ENCODE measurements at places on chromosomes 16 and 17.

DNA sequence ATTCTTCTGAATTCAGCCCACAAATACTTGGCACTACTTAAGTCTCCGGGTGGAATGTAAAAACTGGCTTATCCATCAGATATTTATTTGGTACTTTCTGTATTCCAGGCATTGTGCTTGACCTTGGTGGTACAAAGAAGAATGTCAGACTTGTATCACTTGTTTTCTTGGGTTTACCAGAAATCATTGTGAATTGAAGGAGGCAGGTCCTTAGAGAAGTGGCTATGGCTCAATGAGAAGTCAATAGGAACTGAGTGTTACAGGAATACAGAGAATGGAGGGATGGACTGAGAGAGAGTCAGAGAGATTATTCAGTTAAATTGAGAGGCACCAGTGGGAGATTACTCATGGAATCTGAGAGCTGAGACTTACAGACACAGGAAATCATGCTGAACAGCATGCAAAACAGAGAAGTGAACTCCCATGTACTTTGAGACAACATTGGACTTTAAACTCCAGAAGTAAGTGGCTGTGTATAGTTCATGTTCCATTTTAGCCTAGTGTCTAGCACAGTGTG is 704.1 kb downstream of the CDH11 start:
- no peak for DNase-seq

GRCh38 chr16:54484700-54485099 is 198.1 kb upstream of the IRX3 start:
- DNase-seq = no peak

GRCh38 chr17:2978116-2978515 is 85.3 kb downstream of the OR1D5 start:
- no peak for DNase-seq

DNA sequence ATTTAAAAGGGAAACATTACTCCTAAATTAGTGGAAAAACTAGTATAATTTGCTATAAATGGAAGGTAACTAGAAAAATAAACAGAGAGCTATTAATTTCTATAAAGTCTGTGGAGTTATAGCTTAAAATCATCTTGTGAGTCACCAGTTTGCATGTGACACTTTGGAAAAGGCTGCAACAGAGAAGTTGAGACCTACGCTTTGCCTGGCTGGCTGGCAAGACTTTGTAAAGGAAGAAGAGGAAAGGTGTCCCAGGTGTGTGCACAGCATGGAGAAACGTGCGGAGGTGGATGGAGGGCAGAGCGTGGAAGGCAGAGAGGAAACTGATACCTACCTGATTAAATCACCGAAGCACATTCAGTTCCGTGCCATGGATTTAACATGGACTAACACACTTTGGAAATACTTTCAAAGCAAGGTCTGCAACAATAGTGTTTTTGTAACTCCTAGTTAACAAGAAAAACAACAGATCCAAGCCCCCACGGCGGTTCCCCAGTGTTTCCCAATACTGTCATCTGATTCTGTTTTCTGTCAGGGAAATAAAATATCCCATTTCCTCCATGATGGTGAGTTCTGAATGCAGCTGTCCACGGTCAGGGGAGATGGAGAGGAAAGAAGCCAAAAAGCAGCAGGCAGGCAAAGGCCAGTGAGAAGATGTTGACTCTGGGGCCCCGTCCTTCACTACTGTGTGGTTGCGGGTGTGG is 134.8 kb downstream of the XYLT1 start:
- no peak for DNase-seq

DNA sequence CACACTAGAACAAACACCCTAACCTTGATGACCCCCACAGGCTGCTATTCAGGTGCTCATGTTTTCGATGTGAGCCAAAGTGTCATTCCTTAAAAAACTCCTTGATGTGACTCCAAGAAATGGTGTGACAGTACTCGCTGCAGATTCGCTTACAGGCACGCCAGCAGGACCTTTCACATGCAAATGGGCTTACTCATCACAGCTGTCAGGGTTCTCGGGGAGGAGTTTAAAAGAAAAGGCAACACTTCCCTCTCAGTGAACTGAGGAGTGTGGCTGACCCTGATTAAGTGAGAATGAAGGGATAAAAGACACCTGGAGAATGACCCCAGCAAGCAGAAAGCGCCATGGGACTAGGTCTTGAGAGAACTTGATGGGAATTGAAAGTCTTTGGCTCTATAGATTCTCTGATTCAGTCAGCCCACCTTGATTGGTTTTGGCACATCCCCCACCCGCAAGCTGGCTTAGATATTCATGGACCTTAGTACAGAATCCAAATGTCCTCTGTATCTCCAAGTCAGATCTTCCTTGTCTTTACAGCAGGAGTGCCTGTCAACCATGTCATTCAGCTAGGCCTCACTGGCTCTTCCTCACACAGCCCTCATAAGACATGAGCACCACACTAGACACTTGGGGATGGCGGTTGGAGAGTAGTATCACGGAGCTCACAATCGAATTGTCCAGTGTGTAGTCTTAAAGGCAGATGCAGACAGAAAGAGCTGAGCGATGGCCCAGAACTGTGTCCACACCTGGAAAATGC is 82.6 kb downstream of the HIC1 start:
- DNase-seq = no peak

DNA sequence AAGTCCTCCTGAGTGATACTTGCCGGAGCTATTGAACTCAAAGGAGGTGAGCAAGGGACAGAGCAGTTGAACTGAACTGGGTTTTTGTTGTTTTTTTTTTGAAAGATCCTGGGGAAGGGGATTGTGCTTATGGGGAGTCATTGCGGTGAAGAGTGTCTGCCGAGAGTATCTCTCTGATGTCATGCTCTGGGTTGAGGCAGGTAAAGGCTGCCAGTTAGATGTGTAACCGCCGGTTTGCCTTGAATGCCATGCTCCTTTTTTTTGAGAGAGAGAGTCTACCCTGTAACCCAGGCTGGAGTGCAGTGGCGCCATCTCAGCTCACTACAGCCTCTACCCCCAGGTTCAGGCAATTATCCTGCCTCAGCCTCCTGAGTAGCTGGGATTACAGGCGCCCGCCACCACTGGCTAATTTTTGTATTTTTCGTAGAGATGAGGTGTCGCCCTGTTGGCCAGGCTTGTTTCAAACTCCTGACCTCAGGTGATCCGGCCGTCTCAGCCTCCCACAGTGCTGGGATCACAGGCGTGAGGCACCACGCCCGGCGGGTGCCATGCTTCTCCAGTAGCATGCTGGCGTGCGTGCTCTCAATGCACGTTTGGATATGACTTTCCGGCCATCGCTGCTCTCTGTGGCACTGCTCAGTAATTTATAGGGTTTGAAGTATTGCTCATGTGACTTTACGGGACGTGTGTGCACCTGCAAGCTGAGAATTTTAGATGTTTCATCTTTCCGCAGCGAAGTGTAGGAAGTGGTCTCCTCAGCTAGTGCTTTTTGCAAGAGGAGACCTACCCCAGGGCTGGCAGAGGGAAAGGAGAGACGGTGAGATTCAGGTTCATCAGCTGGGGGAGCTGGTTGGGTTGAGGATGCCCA is 8.5 kb downstream of the ZC3H18 start:
- DNase-seq = no peak

- DNase-seq = no peak
These were observed 33.5 kb downstream of the KCNJ2 start for GRCh38 chr17:70202840-70203239.

GRCh38 chr17:1054656-1055055 is 57.7 kb downstream of the TIMM22 start:
- no peak for DNase-seq

DNA sequence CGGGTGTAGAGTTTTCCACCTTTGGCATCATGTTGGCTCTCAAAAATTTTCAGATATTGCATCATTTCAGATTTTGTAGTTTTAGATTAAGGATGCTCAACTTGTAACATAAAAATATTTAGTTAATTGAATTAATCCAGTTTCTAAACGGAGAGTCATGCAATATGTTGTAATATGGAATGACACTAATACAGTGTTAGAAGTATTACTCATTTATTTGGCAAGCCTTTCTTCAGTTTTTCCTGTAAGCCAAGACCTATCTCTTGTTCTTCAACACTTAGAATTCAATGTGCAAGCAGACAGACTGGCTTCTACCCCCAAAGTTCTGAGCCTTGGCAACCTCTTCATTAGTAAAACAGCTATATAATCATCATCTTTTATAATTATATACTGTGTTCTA is 985.0 kb upstream of the GOT2 start:
- DNase-seq = no peak

DNA sequence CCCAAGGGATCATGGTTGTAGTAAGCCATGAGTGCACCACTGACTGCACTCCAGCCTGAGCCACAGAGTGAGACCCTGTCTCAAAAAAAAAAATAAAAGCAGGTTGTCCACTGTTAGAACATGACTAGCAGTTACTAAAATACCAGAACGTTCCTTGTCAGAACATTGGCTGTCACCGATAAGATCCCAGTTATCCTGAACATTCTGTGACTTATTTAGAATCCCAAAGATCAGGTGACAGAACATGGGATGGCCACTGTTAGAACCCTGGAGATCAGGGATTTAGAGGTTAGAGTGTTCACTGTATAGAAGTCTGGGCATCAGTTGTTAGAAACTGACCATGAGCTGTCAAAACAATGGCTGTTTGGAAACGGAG is 8.6 kb downstream of the CES4A start:
- no peak for DNase-seq

DNA sequence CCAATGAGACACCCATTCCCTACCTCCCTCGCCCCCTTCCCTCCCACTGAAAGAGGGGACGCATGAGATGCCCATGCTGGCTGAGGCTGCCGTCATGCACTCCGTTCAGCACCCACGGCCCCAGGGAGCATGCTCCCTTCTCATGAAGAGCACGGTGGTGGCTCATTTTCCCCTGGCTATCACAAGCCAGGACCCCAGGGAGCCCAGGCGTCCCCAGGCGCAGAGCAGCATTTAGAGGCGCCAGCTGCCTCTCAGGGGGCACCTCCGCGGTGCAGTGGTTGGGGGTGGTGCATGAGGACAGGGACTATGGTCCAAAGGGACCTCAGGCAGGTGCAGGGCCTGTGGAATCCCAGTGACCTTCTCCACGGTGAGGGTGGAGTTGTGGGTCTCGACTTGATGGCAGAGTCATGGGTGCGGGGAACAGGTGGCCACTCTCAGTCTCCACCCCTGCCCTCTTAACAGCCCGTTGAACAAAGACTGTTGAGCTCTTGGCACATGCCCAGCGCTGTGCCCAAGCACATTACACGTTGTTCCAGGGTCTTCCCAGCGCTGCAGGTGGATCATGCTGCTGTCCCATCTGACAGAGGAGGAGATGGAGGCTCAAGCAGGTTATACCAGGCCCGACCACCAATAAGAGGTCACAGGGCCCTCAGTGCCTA is 13.6 kb downstream of the KIF19 start:
- no peak for DNase-seq

GRCh38 chr17:67912656-67913055 is 83.6 kb downstream of the C17orf58 start:
- DNase-seq = no peak

DNA sequence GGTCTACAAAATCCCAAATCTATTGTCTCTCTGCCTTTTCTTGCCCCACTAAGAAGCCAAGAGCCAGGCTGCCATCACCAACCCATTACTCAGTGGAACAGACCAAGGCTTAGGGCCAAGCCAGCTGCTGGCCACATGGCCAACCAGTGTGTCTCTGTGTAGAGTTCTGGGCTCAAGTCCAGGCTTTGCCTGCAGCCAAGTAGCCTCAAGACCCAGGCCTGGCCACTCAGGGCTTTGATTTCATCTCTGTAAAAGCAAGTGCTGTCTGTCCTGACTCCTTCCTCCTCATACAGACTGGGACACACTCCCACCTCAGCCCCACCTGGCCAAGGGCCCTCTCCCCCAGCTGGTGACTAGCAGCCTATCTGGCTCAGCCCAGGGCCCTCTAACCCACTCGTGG is 14.6 kb downstream of the SREBF1 start:
- DNase-seq = no peak

DNA sequence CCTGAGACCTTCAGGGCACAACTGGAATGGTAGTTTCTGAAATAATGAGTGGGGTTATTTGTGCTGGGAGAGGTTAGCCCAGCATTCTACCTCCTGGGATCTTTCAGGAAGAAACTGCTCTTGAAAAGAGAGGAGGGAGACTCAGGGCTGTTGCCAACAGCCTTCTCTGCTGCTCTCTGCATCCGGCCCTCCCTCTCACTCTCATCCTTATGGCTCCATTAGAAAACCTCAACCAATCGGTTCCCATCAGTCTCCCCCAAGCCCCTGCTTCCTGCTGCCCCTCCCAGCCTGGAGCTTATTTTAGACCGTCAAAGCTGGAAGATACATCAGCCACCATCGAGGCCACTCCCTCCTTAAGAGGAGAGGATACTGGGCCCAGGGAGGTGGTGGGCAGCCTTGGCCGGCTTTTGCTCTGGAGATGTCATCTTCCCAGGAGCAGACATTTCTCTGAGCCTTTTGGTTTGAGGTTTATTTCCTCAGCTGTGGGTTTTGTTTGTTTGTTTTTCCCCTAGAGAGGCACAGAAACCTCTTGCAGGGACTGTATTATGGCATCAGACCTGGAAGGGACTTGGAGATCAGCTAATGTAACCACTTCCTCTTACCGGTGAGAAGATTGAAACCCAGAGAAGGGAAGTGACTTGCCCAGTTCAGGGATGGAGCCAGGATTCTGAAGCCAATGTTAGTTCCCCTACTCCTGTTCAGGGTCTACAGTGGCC is 2.7 kb downstream of the MPRIP start:
- peak; percentile 22 for DNase-seq

DNA sequence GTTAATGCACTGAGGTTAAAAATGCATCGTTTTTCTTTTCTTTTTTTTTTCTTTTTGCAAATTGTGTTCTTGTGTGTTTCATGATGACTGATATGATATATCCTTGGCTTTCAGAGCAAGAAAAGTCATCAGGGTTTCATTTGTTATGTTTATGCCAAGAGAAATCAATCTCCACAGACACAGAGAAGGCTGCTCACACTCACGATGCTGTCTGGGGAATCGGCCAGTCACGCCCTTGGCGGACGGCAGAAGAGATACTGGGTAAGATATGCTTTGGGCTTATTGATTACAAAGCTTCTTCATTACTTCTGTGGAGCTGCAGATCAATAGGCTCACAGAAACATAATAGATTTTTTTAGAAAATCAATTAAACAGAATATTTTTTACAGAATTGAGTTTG is 42.2 kb upstream of the TNRC6C start:
- DNase-seq = no peak

- no peak for DNase-seq
These were observed 193.5 kb upstream of the ANKFN1 start for GRCh38 chr17:55959756-55960155.

DNA sequence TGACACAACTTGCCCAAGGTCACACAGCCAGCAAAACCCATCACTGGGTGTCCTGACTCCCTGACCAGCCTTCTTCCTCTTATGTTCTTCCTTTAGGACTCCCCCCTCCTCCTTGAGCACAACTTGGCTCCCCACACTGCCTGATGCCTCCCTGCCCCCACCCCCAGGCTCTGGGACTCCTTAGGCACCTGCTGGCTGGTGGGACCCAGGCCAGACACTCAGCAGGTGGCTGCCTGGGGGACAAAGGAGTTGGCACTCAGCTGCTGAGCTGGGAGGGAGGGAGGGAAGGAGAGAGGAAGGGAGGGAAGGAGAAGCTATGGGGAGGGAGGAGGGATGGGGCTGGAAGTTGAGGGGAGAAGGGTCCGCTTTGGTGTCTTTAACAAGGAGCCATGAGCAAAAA is 8.0 kb downstream of the SEZ6 start:
- DNase-seq = no peak

All from NCI-H187 treated with DMSO at 0.1 percent for 48 hours (cell line).